Neuronal stem cell (in vitro differentiated cells): ENCODE measurements at places on chromosomes 7 and 10.
A peak's percentile ranks its signal among the peaks of the same experiment; 100 is the strongest.

GRCh38 chr10:58674251-58674650 is 161.6 kb downstream of the BICC1 start:
- DNase-seq = no peak

DNA sequence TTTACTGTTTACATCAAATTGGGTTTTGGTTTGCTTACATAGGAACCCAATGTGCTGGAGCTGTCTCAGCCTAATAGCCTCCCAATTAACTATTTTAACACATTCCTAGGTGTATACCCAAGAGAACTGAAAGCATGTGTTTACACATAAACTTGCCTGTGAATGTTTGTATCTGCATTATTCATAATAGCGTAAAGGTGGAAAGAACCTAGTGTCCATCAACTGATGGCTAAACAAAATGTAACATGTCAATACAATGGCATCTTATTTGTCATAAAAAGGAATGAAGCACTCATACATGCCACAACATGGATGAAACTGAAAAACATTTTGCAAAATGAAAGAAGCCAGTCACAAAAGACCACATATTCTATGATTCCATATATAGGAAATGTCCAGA is 160.6 kb upstream of the EEPD1 start:
- DNase-seq = no peak

DNA sequence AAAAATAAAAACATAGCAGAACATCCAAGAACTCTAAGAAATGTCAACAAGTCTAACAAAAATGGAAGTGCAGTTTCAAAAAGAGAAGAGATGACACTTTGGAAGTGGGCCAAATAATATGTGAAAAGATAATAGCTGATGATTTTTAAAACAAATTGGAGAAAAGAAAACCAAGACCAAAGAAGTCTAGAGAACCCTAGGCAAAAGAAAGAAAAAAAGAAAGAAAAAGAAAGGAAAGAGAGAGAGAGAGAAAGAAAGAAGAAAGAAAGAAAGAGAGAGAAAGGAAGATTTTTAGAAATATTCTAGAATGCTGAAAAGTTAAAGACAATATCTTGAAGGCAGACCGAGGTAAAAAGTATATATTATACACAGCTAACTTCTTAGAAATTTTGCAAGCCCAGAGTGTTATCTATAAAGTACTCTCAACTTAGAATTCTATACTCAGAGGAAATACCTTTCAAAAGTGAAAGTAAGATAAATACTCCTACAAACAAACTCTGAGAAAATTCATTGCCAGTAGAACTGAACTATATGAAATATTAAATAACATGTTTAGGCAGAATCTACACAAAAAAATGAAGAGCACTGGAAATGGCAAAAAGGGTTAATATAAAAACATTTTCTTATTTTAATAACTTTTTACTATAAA is 138.7 kb upstream of the SMIM30 start:
- DNase-seq = no peak

DNA sequence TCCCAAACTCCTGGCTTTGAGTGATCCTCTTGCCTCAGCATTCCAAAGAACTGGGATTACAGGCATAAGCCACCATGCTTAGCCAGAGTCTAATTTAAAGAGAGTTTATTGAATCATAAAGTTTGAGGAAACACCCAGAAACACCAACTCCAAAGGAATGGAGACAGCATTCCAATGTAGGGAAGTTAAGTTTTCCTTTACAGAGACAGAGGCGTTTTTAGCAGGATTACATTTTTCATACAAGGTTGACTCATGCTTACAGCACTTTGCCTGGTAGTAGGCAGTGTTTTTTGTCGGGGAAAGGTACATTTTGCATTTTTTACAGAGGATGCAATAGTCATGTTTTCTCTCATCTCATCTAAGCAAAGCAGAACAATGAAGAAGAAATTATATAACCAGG is 18.9 kb upstream of the OPN4 start:
- DNase-seq = no peak

GRCh38 chr7:139844779-139845442 is 15.8 kb downstream of the TBXAS1 start:
- DNase-seq = no peak

GRCh38 chr10:86207226-86207625 is 159.4 kb downstream of the GRID1 start:
- DNase-seq = no peak

GRCh38 chr10:15253951-15254807 is 85.7 kb upstream of the NMT2 start:
- DNase-seq = no peak

DNA sequence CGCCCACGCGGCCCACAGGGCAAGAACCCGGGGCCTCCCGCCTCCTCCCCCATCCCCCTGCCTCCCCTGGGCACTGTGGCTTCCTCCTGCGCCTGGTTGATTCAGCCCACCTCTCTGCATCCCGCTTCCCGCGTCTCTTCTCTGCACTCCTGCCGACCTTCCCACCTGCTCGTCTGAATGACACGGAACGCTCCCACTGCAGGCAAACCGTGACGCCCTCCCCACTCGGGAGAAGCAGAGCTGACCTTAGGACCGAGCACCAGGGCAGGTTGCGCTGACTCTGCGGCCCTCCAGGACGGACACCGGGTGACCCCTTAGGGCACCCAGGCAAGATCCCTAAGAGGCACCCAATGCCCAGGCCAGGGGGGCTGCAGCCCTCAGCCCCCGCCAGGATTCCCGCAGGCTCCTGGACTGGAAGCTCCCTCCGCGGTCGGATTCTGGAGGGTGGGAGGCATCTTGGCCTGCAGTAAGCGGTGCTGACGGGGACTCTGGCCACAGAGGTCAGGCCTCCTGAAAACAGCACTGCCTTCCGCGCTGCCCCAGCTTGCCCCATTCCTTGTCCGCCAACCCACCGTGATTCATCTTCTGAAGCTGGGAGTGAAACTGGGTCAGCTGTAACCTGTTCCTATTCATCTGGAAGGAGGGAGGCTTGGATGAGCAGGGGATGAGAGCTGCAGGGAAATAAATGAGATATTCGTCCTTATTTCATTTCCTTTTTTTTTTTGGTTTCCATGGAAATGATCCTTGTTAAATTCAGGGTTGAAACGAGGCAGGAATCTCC is 990 bp downstream of the CALML3 start:
- DNase-seq = no peak

- no peak for DNase-seq
Measured at GRCh38 chr7:134155206-134155605, 28.1 kb downstream of the LRGUK start.

GRCh38 chr7:548401-548800 is 28.8 kb upstream of the PDGFA start:
- no peak for DNase-seq

- no peak for DNase-seq
Measured at GRCh38 chr7:128017862-128018845, 13.1 kb downstream of the LRRC4 start.

GRCh38 chr10:124211921-124212320 is 118.5 kb upstream of the CHST15 start:
- no peak for DNase-seq

GRCh38 chr7:18590744-18591340 is 95.3 kb downstream of the HDAC9 start:
- DNase-seq = peak; percentile 14

DNA sequence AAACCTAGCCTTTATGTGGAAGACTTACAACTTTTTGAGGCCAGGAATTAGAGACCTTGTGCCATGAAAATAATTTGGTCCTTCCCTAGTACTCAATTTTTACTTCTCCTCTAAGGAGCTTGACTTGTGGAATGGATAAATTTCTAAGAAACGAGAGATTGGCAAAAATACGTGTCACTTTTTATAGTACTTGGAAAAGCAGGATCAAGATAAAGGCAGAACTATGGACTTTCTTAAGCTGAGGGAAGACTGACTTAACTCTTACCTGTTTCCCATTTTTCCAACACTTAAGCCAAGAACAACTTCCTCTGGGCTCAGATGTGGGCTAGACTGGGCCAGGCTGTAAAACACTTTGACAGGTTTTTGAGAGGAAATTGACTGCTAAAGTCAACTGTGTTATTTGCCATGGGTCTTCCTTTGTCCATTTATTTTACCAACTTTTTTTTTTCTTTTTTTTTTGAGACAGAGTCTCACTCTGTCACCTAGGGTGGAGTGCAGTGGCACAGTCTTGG is 2.0 kb upstream of the WBP1L start:
- DNase-seq = no peak

GRCh38 chr10:67242528-67242927 is 316.7 kb downstream of the LRRTM3 start:
- no peak for DNase-seq

DNA sequence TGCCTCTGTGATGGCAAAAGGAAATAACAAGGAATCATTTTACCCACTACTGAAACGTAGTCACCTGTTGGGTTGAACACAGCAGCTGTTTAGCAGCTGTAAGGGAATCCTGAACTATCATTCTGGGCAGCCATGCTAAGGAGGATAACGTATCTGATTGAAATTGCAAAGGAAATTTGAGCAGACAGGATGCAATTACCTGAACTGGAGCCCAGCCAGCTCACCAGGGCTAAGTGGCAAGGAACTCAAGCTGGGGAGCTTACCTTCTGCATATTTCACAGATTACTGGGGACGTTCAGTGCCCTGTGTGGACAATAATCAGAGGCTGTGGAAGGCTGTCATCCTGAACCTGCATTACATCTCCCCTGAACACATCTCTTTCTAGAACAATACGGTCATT is 650.5 kb downstream of the SORCS3 start:
- DNase-seq = no peak

DNA sequence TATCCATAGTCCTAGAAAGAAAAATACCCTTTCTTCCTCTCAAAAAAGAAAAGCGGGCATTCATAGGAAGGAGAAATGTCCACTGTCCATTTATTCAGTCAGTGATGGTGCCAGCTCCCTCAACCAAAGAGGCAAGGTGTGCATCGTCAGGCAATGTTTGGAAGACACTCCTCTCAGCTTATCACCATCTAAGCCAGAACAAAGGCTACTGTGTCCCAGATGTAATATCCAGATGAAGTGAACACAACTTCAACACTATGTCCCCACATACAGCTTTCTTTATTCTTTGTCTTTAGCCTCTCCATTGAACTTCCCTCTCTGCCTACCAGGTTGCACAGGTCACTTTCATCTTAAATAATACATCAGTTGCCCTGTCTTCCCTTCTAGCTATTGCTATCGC is 131.4 kb upstream of the RNF32 start:
- DNase-seq = no peak

GRCh38 chr10:5443429-5443828 is 31.1 kb downstream of the NET1 start:
- DNase-seq = no peak

- DNase-seq = peak; percentile 61
Measured at GRCh38 chr7:123643495-123644441, 11.9 kb upstream of the LMOD2 start.

DNA sequence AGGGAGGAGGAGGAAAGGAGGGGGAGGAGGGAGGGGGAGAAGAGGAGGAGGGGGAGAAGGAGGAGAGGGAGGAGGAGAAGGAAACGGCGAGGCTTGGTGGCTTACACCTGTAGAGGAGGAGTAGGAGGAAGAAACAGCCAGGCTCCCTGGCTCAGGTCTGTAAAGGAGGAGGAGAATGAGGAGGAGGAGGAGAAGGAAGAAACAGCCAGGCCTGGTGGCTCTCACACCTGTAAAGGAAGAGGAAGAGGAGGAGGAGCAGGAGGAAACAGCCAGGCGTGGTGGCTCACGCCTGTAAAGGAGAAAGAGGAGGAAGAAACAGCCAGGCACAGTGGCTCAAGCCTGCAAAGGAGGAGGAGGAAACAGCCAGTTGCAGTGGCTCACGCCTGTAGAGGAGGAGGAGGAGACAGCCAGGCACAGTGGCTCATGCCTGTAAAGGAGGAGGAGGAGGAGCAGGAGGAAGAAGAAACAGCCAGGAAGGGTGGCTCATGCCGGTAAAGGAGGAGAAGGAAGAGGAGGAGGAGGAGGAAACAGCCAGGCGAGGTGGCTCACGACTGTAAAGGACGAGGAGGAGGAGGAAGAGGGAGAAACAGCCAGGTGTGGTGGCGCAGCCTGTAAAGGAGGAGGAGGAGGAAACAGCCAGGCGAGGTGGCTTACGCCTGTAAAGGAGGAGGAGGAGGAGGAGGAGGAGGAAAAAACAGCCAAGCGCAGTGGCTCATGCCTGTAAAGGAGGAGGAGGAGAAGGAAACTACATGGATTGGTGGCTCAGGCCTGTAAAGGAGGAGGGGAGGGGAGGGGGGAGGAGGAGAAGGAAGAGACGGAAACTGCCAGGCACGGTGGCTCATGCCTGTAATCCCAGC is 14.9 kb upstream of the CRCP start:
- DNase-seq = peak; percentile 39

GRCh38 chr10:104300736-104301292 is 31.8 kb downstream of the GSTO2 start:
- DNase-seq = no peak

GRCh38 chr10:101055411-101055810 is 6.4 kb upstream of the KAZALD1 start:
- no peak for DNase-seq

DNA sequence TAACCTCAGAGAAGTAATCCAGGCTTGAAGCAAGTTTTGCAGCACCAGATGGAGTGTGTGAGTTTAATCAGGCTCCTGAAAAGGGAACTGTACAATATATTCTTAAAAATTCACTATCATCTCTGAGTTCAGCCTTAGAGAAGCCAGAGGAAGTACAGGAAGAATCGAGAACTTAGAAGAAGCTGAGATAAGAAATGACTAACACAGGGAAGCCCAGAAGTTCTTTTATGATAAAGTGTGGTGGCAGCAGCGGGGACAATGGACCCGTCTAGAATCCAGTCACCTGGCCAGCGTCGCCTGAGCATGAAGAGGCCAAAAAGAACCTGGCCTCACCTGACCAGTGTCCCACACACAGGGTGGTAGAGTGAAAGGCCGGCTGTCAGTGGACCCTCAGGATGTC is 161.0 kb downstream of the USP6NL start:
- DNase-seq = no peak
